Upper lobe of right lung (tissue), 1 donor: ENCODE measurements at places on chromosomes 12 and 14. TPM values are rescaled to one million over a fixed set of nuclear protein-coding genes. Genes with fewer than 3 reads are reported as not detected.

GRCh38 chr14:24909523-24910302 is 140.2 kb downstream of the STXBP6 start:
- H3K27ac ChIP-seq, result no peak overlapping the region
- no peaks in the 10 kb centered on the region for H3K27me3 ChIP-seq
- no peaks in the 10 kb centered on the region for H3K36me3 ChIP-seq
- no peak overlapping the region for H3K4me3 ChIP-seq
- H3K4me1 ChIP-seq, result peaks cover 13% of the 10 kb centered on the region

DNA sequence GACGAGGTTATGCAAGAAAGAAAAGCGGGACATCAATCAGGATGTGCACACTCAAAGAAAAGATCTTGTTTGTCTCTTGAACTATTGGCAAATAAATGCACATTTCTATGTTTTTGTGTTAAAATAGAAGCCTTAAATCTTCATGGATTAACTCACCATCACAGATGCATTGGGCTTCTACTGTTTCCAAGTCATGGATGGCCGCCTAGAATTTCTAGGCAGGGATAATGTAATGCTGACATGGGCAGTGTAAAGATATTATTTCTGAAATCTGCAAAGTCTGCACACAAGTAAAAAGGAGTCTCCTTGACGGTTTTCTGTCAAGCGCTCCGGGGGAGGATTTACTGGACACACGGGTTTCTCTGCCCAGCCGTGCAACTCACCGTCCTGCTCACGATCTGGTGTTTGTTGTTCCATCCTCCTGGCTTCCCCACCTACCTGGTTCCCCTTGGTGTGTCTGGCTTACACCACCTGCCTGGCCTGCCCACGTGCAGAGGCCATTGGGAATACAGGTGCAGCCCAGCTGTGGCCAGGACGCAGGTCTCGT is 103.3 kb upstream of the FZD10 start:
- H3K4me3 ChIP-seq, result no peak overlapping the region
- H3K27ac ChIP-seq, result no peak overlapping the region
- H3K4me1 ChIP-seq, result no peaks in the 10 kb centered on the region
- no peaks in the 10 kb centered on the region for H3K27me3 ChIP-seq
- no peaks in the 10 kb centered on the region for H3K36me3 ChIP-seq
- peak; percentile 26 for DNase-seq

GRCh38 chr12:90729736-90730135 is 225.2 kb downstream of the CCER1 start:
- no peaks in the 10 kb centered on the region for H3K36me3 ChIP-seq
- DNase-seq, result no peak
- no peaks in the 10 kb centered on the region for H3K4me1 ChIP-seq
- H3K27me3 ChIP-seq, result no peaks in the 10 kb centered on the region
- H3K4me3 ChIP-seq, result no peak overlapping the region
- H3K27ac ChIP-seq, result no peak overlapping the region

The C12orf54 gene
- not detected for total RNA-seq

DNA sequence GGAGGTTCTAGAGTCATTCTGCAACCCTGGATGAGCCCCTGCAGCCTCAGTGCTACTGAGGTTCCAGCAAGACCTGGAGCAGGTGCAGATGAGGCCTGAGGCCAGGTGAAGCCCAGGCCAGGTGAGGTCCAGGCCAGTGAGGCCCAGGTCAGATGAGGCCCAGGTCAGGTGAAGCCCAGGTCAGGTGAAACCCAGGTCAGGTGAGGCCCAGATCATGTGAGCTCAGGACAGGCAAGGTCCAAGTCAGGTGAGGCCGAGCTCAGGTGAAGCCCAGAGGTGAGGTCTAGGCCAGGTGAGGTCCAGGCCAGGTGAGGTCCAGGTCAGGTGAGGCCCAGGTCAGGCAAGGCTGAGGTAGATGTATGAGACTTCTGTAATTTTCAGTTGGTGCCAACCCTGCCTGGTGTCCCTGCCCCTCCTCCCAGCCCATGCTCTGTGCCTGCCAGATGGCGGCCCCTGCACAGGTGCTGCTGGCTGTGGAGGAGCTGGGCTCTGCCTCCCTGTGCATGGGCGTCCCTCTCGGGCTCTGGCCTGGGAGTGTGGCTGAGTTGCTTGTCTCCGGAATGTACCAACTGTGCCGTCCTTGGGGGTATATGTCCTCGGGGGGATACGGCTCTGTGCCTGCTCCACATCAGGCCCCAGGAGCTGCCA is 388.5 kb downstream of the TMEM121 start:
- peak; percentile 50 for DNase-seq
- no peaks in the 10 kb centered on the region for H3K36me3 ChIP-seq
- no peaks in the 10 kb centered on the region for H3K27me3 ChIP-seq
- H3K4me3 ChIP-seq, result no peak overlapping the region
- no peaks in the 10 kb centered on the region for H3K4me1 ChIP-seq
- no peak overlapping the region for H3K27ac ChIP-seq

DNA sequence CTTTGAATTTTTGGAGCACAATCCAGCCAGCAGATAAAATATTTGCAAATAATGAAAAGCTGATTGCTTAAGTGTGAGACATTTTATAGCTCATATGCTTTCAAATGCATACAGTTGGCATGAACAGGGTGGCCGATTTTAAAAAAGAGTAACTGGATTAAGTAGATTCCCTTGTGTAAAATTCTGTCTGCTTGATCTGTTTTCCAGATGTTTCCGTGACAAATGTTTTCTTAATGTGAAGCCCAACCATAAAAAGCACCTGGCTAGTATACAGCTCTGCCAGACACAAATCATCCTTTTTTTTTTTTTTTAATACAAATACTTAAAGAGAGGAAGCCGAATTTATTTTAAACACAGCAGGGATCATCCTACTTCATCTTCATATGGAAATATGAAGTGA is 440.7 kb downstream of the CCER1 start:
- no peak for DNase-seq
- no peaks in the 10 kb centered on the region for H3K27me3 ChIP-seq
- no peak overlapping the region for H3K27ac ChIP-seq
- no peak overlapping the region for H3K4me3 ChIP-seq
- H3K4me1 ChIP-seq, result peaks cover 3% of the 10 kb centered on the region

The TEAD4 gene
- total RNA-seq, result 42.5 TPM
